Muscle of back (tissue), 13 donors: ENCODE measurements at places on chromosomes 2 and 18. TPM values are rescaled to one million over a fixed set of nuclear protein-coding genes. Genes with fewer than 3 reads are reported as not detected.

- no peak for DNase-seq
Observed at GRCh38 chr2:84223191-84223590, 235.9 kb downstream of the SUCLG1 start.

Gene QPCT
- polyA plus RNA-seq: 21.5 TPM

Gene CHCHD5
- 21.4 TPM for polyA plus RNA-seq

DNA sequence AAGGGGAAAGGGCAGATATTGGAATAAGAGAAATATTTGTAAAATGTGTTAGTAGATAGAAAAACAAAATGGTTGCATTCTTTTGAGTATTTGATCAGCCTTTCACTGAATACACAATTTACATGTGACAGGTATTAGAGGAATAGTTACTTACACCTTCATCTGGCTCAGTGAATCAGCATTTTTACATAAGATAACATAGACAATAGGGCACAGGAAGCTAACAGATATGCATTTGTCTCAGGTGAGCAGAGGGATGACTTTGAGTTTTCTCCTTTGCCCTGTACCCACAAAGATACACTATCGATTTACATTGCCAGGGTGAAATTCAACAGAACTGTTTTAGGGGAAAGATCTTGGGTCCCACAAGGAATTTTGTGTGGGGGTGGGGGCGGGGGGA is 373.1 kb upstream of the NETO1 start:
- DNase-seq: no peak

- no peak for DNase-seq
Observed at GRCh38 chr2:156517419-156517818, 81.2 kb downstream of the GPD2 start.

Gene SLC16A14
- polyA plus RNA-seq: 2.1 TPM

Gene SLC23A3
- polyA plus RNA-seq: 1.1 TPM

GRCh38 chr2:126513033-126513432 is 142.9 kb upstream of the GYPC start:
- no peak for DNase-seq

GRCh38 chr18:72235422-72235821 is 308.7 kb downstream of the CBLN2 start:
- DNase-seq: no peak

Gene SPC25
- polyA plus RNA-seq: 21.3 TPM

Gene MATN3
- polyA plus RNA-seq: 0.88 TPM

Gene DYSF
- 75.3 TPM for polyA plus RNA-seq

GRCh38 chr18:26448714-26449159 is 99.6 kb downstream of the KCTD1 start:
- DNase-seq: no peak

DNA sequence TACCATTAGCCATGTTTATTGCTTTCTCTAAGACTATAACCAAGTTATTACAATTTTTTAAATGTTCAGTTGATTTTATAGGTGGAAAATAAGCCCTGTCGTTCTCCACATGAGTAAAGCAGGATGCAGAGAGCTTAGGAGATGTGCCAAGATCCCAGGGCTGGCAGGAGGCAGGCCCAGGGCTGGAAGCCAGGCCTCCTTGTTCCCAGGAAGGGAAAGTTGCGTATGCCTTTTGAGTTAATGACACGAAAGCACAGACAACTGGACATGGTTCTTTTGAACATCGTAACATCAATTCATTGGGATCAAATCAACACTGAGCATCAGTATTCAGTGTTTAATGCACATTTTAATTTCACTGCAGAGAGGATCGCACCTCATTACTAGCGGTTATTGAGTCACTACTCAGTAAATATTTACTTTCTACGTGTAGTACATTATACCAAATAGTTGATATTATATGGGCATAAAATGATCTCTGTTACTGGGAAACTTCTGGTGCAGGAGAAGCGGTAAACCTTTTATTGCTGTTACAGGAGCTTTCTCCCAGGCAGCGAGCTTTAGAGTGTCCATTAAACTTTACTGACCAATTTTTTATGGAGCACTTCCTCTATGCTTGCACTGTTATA is 60.0 kb downstream of the RNF144A start:
- peak; percentile 45 for DNase-seq

GRCh38 chr2:124018890-124019289 is 6.2 kb upstream of the CNTNAP5 start:
- no peak for DNase-seq
